ENCODE measurements at places on chromosomes 2 and 18.

DNA sequence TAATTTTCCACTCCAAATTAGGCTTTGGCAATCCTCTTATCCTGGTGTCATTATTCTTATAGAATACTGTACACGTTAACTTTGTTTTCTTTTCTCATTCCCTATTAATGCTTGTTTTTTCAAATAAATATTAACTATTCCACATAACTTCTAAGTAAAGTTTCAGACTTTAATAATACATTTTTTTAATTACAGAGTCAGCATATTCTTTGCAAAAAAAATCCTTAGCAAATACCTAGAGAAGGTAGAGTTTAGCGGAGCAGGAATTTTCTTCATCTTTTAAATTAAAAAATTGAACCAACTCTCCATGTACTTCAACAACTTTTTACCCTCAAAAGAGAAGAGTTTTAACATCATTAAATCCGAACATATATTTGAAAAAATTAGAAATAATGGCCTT lies 45.2 kb downstream of the RPRM start:
- DNase-seq: no peak

GRCh38 chr2:156181208-156181607 lies 151.3 kb downstream of the NR4A2 start:
- no peak for DNase-seq

DNA sequence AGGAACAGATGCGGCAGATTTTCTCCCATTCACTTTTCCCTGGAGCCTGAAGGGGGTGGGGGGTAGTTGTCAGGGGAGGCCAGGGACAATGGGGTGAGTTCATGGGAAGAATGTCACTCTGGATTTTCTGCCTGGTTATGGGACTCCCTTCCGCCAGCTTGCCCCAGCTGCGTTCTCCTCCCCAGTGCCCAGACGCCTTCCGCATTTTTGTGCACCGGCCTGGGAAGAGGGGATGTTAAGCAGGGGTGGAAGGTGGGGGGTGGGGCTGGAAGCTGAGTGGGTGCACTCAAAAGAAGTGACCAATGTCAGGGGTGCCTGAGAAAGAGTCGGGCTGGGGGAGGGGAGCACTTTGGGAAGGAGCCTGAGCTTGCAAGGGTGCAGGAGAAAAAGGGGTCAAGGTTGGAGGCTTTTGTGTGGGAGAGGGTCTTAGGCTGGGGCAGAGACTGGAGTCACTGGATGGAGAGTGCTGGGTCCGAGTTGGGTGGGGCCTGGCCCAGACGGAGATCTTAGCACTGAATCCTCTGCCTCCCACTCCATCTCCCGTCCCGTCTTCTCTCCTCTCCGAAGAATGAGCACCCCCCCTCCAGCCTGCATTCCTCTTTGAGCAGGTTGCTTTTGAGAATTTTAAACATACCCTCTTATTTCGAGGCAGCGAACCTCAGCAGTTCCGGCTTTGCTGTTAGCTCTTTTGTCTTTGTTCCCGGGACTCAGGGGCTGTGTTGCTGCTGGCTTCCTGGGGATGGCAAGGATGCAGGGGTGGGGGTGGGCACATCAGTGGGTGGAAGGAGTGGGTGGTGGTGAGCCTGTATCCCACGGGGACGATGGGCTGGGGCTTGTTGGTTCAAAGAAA lies 2.7 kb downstream of the IGFBP2 start:
- no peak for DNase-seq

- no peak for DNase-seq
These were observed 25.2 kb upstream of the HNMT start for GRCh38 chr2:137939026-137939425.
